Immature natural killer cell (primary cell): ENCODE measurements at places on chromosomes 5 and 9. TPM values are rescaled to one million over a fixed set of nuclear protein-coding genes. Genes with fewer than 3 reads are reported as not detected.

FAT2 gene
- polyA plus RNA-seq = not detected

PRRX2 gene
- polyA plus RNA-seq = 0.18 TPM

PLAC8L1 gene
- not detected for polyA plus RNA-seq

FUBP3 gene
- 16.3 TPM for polyA plus RNA-seq

NUTM2G gene
- not detected for polyA plus RNA-seq

WWC1 gene
- polyA plus RNA-seq = not detected

FAF2 gene
- 17.0 TPM for polyA plus RNA-seq

PTAR1 gene
- 16.1 TPM for polyA plus RNA-seq

FGF18 gene
- not detected for polyA plus RNA-seq

TMEM174 gene
- polyA plus RNA-seq = not detected

PCDHGA5 gene
- polyA plus RNA-seq = not detected

ARHGEF39 gene
- polyA plus RNA-seq = 1.1 TPM

PCDHB9 gene
- polyA plus RNA-seq = not detected

GRIN3A gene
- 0.02 TPM for polyA plus RNA-seq

FAM200C gene
- polyA plus RNA-seq = not detected

OMD gene
- polyA plus RNA-seq = 0.09 TPM

GNA14 gene
- polyA plus RNA-seq = not detected

MAPKAP1 gene
- polyA plus RNA-seq = 59.3 TPM

OR1K1 gene
- polyA plus RNA-seq = not detected

PCDHGA1 gene
- polyA plus RNA-seq = not detected

EDIL3 gene
- not detected for polyA plus RNA-seq

FCN2 gene
- polyA plus RNA-seq = not detected

SREK1 gene
- 13.1 TPM for polyA plus RNA-seq

CD72 gene
- polyA plus RNA-seq = 18.4 TPM

TRIM36 gene
- 0.73 TPM for polyA plus RNA-seq

TAF11L12 gene
- polyA plus RNA-seq = not detected

CNTNAP3 gene
- polyA plus RNA-seq = not detected

SLC38A9 gene
- polyA plus RNA-seq = 15.2 TPM

NSG2 gene
- not detected for polyA plus RNA-seq

LRRC19 gene
- polyA plus RNA-seq = 0.34 TPM

HSD17B4 gene
- polyA plus RNA-seq = 108 TPM

BTNL8 gene
- not detected for polyA plus RNA-seq

SLC6A18 gene
- not detected for polyA plus RNA-seq

SPAG8 gene
- 0.43 TPM for polyA plus RNA-seq

TCF7 gene
- 14.9 TPM for polyA plus RNA-seq

RFESD gene
- polyA plus RNA-seq = 9.3 TPM

ARSI gene
- polyA plus RNA-seq = not detected

CCNB1 gene
- polyA plus RNA-seq = 2.0 TPM

CCNI2 gene
- polyA plus RNA-seq = 1.3 TPM

NAIP gene
- 2.3 TPM for polyA plus RNA-seq

PLCXD3 gene
- polyA plus RNA-seq = not detected

C5orf15 gene
- polyA plus RNA-seq = 30.0 TPM

LRRC70 gene
- polyA plus RNA-seq = 13.5 TPM

ZER1 gene
- polyA plus RNA-seq = 51.5 TPM

LHX3 gene
- polyA plus RNA-seq = not detected

WDR38 gene
- not detected for polyA plus RNA-seq

SERF1A gene
- polyA plus RNA-seq = 7.6 TPM

SPINK13 gene
- not detected for polyA plus RNA-seq

AK1 gene
- not detected for polyA plus RNA-seq
